Activated CD4-positive, alpha-beta memory T cell treated with anti-CD3 and anti-CD28 coated beads, Interleukin-2, amount 10 ng/mL, durations not matched to agents 7 days and 5 days (primary cell): ENCODE measurements at places on chromosomes 2 and 18. TPM values are rescaled to one million over a fixed set of nuclear protein-coding genes. Genes with fewer than 3 reads are reported as not detected.

The DCC gene
- total RNA-seq = not detected

The IKZF2 gene
- total RNA-seq = 4.2 TPM

The UPP2 gene
- not detected for total RNA-seq

The PAX3 gene
- total RNA-seq = not detected

The FRZB gene
- total RNA-seq = not detected

The SH3BP4 gene
- not detected for total RNA-seq

The ANKRD62 gene
- total RNA-seq = not detected

The SRD5A2 gene
- not detected for total RNA-seq

The FOXI3 gene
- not detected for total RNA-seq

The PARD3B gene
- 0.23 TPM for total RNA-seq

The DNAJB2 gene
- 59.7 TPM for total RNA-seq

The MC2R gene
- not detected for total RNA-seq

The ANO7 gene
- total RNA-seq = 0.53 TPM

The TUBB8B gene
- total RNA-seq = not detected

The PGAP1 gene
- total RNA-seq = 53.6 TPM

The APCDD1 gene
- not detected for total RNA-seq

The MTA3 gene
- 20.9 TPM for total RNA-seq

The MBP gene
- 95.3 TPM for total RNA-seq

The CCDC68 gene
- 0.13 TPM for total RNA-seq

The ALPP gene
- not detected for total RNA-seq

The RNF138 gene
- total RNA-seq = 64.6 TPM

The SLC19A3 gene
- total RNA-seq = not detected

The ALPG gene
- not detected for total RNA-seq

The MAPK4 gene
- total RNA-seq = not detected

The PRKAG3 gene
- total RNA-seq = not detected

The PPP4R1 gene
- total RNA-seq = 54.0 TPM
